ENCODE measurements at places on chromosomes 3 and 15.

GRCh38 chr15:85097725-85098124, 116.1 kb downstream of the PDE8A start:
- DNase-seq: no peak

DNA sequence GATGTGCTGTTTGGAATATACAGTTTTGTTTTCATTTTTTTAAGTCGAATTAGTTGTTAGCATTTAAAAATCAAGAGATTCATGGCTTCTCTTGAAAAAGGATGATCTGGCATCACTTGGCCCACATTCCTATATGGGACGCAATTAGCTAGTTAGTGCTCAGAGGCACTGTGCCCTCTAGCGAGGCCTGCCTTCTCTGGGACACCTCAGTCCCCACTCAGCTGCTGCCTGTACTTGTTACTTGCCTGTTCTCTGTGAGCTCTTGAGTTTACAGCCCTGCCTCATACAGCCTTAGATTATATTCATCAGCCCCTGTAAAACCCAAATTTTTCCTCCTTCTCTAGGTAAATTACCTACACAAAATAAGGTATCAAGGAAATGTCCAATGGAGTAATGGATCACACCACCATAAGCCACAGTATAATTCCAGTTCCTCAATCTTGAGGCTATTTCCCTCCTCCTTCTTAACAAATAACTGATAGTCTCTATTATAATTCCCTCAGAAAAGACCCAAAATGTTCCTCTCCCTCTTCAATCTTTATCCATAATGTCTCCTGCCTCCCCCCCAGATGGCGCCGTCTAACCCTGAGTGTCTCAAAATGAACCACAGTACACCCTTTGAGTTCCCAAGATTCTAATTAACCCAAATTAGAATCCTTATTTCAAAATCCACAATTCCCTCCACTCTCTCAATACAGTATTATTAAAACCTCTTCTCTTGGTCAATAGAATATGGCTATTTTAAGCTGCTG, 2.7 kb downstream of the ZMAT3 start:
- no peak for DNase-seq

DNA sequence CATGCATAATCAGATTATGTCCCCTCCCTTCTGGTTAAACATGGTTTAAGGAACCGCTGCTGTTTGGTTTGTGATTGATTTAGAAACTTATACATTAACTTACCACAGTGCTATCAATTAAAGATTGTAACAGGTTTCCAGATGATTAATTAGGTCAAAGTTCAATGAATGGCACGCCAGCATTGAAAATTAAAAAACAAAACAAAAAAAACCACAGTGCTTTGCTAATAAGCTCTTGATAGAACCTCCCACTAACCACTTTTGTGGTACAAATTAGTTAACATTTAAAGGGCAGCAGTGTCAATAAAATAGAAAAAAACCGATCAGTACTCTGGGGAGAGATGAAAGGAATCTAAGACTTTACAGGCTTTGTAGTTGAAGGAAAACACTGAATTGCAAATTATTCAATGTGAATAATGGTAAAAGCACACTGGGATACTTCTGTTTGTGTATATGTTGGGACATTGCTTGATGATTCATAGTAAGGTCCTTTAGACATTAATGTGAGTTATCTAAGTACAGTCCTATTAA, 7.6 kb upstream of the C3orf38 start:
- DNase-seq: peak; percentile 50

DNA sequence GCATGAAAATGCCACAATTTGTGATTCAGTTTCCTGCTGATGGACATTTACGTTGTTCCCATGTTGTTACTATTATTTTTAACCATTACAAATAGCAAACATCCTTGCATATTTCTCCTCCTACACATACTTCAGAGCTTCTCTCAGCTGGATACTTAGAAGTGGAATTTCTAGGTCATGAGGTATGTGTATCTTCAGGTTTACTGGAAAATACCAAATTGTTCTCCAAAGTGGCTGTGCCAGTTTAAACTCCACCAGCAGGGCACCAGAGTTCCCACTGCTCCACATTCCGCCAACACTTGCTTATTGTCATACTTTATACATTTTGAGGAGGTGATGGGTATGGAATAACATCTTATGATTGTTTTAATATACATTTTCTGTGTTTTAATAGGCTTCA, 45.7 kb downstream of the PRR23E start:
- DNase-seq: no peak

- DNase-seq: no peak
Observed at GRCh38 chr15:88301311-88301710, 44.8 kb upstream of the NTRK3 start.

GRCh38 chr3:11825301-11825700, 21.4 kb downstream of the TAMM41 start:
- DNase-seq: no peak

- no peak for DNase-seq
Observed at GRCh38 chr3:63353383-63353782, 75.3 kb downstream of the SYNPR start.

DNA sequence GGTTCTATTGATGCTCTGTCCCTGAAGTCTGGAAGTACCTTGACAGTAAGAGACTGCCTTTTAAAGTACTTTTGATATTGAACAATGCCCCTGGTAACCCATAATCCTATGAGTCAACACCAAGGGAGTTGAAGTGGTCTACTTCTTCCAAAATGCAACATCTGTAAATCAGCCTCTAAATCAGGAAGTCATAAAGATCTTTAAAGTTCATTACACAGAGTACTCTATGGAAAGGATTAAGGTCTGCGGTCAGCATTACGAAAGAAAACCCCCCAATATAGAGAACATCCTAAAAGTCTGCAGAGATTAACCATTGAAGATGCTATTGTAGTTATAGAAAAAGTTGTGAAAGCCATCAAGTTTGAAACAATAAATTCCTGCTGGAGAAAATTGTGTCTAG, 52.7 kb upstream of the CMC1 start:
- DNase-seq: no peak

DNA sequence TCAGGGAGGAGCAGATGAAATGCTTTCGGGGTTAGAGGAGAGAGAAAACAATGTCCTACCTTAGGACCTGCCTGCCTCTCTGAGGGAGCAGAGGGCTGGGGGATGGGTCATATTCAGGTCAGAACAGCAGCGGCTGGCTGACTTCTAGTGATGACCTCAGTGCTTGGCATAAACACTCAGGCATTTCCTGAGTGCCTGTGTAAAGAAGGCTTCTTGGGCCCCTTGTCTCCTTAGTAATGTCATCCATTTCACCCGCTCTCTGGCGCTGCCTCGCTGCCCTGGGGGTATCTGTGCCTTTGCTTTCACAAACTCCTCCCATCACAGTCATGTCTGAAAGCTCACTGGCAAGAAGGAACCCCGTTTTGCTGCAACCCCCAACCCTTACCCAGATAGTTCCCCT, 82.9 kb upstream of the GSK3B start:
- peak; percentile 62 for DNase-seq

DNA sequence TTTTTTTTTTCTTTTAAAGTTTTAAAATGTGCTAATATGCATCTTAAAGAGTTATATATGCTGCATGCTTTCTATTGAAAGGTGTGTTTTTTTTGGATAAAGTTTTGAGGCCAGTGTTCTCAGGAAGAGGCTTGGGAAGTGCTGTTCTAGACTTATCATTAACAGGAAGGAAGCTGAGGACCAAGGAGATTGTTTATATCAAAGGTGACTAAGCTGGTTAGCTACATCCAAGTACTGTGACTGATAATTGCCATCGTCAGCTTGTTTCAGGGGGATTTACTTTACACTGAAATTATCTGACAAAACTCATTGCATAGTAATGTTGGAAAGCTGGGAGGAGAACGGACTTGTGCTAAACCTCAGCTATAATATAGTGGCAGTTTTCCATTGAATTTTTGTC, 36.3 kb upstream of the UTS2B start:
- no peak for DNase-seq

DNA sequence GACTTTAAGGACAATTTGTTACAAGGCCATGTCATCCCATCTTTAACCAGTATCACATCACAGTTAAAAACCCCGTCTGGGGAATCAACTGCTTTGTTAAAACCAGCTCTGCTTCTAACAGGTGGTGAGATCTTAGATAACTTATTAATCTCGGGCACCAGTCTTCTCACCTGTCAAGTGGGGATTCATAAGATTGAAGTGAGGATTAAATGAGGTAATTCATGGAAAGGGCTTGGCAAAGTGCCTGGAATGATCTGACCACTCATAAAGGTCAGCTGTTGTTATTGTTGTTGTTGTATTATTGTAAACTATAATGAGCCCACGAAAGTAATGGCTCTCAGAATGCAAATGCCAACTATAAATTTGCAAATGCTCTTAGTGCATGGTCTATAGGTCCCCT, 30.1 kb upstream of the SLC24A5 start:
- no peak for DNase-seq

DNA sequence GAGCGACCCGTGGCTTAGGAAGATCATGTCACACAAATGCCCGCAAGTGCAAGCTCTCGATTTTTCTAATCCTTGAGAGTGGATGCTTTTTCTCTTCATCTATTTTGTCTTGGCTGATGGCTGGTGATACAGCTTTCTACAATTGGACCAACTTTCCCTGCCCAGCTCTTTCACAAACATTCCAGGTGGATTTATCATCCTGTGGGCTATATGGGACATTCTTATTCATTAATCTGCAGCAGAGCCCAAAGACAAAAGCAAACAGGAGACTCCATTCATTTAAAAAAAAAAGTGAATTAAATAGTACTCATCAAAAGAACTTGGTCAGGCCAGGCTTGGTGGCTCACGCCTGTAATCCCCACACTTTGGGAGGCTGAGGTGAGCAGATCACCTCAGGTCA, 14.2 kb upstream of the TSEN2 start:
- no peak for DNase-seq
